ENCODE measurements at places on chromosomes 5 and 9.

GRCh38 chr5:174045470-174046025 lies at the start of gene NSG2:
NSG2 (plus strand) TSS chr5:174045706; CDS start chr5:174046756, 1,050 bp downstream.
- DNase-seq = peak; percentile 86

GRCh38 chr5:440401-441201 lies 2.4 kb upstream of the EXOC3 start:
- DNase-seq = no peak

DNA sequence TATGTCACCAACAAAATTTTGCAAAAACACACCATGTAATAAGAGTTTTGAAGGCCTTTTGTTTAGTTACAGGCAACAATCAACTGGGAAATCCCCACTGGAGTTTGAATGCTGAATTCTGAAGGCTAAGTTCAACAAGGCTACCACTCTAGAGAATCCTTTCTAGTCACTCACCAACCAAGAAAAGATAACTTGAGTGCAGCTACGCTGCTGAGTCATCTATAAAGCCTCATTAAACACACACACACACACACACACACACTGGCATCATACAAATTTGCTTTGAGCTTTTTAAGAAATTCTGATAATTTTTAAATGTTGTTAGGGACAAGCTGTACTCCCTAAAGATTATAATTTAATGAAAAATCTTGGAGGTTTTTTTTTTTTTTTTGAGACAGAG lies 219.6 kb downstream of the DENND1A start:
- no peak for DNase-seq

DNA sequence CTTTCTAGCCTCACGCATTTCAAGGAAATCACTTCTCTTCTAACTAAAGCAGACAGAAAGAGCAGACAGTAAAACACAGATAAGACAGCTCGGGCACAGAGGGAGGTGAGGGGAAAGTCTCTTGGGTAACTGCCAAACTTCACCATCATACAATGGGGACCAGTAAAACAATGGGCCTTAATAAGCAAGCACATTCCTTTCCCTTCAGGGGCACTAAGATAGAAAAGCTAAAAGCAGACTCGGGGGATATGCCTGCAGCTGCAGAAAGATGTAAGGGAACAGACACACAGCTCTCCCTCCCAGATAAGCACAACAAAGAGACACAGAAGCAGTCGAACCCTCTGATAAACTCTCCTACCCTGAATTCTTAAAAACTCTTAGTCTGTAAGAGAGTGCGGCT lies 15.6 kb upstream of the CKS2 start:
- DNase-seq = no peak

DNA sequence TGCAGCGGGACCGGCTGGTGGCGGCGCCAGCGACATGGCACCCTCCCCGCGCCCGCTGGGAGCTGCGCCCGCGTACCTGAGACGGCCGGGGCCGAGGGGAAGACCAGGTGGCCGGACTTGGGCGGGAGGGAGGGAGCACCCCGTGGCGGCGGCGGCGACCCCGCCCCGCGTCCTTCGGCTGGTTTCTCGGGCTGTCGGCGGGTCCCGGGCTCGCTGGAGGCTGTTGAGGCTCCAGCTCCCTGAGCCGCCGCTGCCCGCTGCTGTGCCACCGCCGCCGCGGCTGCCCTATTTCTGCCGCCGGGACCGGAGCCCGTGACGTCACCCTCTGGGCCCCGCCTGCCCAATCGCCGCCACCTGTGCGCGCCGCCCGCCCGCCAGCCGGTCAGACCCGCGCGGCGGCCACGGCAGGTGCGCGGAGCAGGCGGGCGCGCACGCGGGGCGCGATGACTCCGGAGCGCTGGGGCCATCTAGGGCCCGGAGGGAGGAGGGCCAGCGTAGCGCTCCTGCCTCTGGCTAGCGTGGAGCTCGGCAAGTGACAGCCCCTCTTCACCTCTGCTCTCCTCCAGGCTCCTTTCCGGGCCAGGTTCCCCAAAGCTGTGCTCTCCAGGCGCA lies at the start of gene FSTL4:
Gene FSTL4 (minus strand): TSS at position 293 of the 612 bp plus-strand sequence.
- DNase-seq = no peak

DNA sequence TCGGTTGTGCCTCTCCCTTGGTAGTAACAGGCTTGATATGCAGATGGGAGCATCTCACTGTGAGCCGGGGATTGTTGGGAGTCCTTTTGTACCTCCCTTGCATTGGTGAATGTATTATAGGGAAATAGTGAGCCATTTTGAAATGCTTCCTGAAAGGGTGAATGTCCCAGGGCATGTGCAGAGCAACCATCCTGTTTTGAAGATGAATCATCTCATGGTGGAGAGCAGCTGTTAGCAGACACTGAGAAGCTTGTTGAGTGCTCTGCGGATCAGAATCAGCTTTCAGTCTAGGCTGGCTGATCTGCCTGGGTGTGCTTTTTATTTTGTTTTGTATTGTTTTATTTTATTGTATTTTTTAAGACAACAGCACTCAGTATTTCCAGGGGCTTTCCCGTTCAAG lies 29.7 kb downstream of the SLC36A1 start:
- DNase-seq = no peak

GRCh38 chr5:141431286-141431685 lies 979 bp downstream of the PCDHGA12 start:
- no peak for DNase-seq

- DNase-seq = no peak
Observed at GRCh38 chr9:83681490-83681889, 26.3 kb downstream of the UBQLN1 start.

- DNase-seq = no peak
Observed at GRCh38 chr9:121604242-121604641, 47.2 kb upstream of the DAB2IP start.

- no peak for DNase-seq
Observed at GRCh38 chr9:133664173-133665050, 28.2 kb downstream of the DBH start.

GRCh38 chr9:132748450-132748849 lies 78.2 kb downstream of the GTF3C4 start:
- no peak for DNase-seq

DNA sequence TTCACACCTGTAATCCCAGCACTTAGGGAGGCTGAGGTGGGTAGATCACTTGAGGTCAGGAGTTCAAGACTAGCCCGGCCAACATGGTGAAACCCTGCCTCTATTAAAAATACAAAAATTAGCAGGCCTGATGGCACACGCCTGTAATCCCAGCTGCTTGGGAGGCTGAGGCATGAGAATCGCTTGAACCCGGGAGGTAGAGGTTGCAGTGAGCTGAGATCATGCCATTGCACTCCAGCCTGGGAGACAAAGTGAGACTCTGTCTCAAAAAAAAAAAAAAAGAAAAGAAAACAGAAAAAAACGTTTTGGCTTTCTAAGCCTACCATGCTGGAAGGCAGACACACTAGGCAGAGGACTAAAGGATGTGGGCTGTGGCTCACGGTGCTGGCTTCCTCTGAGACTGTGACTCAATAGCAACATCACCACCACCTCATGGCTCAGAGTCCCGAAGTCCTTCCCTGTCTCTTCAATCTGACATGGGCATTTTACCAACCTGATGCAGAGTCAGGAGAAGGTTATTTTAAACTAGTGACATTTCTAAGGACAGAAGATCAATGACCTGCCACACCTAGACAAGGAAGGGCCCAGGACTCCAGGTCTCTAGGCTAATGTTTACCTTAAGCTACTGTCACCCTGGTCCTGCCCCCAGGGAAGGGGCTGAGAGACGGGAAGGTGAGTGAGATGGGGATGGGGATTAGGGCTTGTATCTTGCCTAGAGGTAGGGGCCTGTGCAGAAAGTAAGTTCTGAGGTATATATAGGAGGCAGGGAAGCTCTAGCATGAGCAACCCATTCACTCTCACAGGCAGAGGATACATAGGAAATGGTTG lies 3.7 kb downstream of the ECSCR start:
- DNase-seq = no peak

DNA sequence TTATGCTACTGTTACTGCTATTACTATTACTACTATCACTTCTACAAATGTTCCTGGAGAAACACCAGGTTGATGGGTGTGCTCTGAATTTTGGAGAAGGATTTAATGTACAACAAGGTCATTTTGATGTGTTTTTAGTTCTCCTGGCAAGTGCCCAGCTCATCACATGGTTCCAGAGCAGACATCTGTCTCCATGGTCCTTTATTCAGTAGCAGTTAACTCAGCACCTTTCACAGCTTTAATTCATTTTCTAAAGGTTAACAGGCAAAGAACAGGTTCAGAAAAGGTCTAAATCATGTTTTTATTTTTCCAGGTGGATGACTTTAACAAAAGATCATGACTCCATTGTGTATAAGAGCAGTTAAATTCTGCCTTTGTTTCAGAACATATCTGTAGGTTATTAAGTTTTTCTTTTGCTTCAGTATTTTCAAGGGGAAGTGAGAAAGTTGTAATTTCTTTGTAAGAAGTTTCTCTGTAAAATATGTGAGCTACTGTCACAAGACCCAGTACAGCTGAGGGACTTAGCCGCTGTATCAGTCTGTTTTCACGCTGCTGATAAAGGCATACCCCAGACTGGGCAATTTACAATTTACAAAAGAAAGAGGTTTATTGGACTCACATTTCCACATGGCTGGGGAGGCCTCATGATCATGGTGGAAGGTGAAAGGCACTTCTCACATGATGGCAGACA lies 41.9 kb downstream of the MTRR start:
- no peak for DNase-seq

DNA sequence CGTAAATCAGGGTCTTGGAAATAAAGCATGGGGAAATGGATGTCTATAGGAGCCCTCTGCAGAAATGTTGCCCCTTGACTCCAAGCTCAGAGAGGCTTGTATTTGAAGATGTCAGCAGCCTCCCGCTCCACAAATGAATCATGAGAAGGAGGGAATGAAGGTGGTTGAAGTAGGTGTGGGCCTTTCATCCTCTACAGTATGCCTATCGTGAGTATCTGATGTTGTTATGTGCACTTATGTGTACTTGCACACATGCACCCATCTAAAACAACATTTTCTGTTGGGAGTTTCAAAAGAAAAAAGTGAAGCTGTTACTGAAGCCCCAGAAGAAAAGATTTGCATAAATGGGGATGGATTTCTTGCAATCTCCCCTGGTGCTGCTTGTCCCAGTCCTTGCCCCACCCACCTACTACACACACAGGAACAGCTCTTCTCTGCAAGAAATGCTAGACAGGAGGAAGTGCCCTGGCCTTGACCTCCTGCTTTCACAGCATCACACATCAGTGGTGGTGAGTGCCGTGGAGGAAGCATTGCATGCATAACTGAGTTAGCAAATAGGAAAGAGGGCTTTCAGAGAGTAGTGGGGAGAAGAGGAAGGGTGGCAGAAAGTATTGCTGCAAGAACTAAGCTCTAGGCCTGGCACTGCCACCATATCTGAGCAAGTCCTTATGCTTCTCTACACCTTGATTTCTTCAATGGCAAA lies 156.1 kb downstream of the SNX18 start:
- no peak for DNase-seq

DNA sequence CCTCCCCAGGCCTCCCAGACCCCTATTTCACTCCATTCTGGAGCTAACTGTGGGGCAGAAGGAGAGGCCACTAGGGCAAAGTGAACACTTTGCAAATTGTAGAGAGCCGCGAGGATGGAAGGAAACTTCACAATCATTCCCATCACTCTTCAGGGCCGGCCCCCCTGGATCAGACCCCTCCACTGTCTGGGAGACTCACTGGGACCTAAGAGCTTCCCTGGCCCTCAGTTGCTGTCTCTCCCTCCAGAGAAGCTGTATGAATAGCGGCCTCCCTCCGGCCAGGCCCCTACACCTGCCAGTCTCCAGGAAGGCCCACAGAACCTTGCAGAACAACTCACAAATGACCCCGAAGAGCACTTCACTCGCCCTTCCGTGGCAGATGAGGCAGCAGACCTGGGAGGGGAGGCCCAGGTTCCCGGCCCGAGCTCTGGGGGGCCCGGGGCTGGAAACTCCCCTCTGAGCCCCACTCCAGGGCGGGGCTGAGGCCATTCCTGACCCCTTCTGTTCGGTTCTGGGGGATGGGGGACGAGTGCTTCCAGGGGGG lies 141.9 kb upstream of the IER5L start:
- DNase-seq = no peak

GRCh38 chr5:146623666-146624065 lies 107.7 kb upstream of the GPR151 start:
- DNase-seq = no peak

DNA sequence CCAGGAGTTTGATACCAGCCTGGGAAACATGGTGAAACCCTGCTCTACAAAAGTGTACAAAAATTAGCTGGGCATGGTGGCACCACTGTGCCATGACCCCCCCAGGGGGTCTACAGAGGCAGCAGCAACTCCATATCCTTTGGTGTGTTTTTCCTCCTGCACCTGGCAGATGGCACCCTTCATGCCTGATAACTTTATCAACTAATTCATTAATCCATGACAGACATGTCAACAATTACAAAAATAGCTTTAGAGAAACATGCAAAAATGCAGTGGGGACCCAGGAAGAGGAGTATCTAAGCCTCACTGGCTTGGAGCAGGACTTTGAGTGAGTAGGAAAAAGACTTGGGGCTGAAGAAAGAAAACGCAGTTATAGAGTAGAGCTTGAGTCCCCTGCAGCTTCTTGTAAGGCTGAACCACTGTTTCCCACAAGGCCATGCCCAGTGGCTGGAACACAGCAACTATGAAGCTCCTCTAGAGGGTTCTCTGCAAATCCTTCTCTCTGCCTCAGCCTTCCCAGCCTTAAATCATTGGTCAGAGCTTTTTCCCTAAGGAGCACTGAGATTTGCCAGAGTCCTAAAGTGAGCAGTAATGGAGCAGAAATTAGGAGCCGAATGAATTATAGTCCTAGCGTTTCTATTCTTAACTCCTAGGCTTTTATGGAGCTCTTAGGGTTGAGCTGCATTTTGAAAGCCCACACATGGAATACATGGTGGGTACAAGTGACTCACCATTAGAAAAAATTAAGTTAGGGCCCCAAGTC lies 25.5 kb upstream of the B4GALT1 start:
- no peak for DNase-seq

- no peak for DNase-seq
Observed at GRCh38 chr5:17734011-17734410, 99.8 kb downstream of the TAF11L14 start.

GRCh38 chr9:37144762-37145161 lies 24.4 kb downstream of the ZCCHC7 start:
- no peak for DNase-seq

- DNase-seq = no peak
Observed at GRCh38 chr9:115411516-115411915, 293.6 kb upstream of the TNC start.

- no peak for DNase-seq
Observed at GRCh38 chr9:93143830-93144530, 9.9 kb upstream of the NINJ1 start.

DNA sequence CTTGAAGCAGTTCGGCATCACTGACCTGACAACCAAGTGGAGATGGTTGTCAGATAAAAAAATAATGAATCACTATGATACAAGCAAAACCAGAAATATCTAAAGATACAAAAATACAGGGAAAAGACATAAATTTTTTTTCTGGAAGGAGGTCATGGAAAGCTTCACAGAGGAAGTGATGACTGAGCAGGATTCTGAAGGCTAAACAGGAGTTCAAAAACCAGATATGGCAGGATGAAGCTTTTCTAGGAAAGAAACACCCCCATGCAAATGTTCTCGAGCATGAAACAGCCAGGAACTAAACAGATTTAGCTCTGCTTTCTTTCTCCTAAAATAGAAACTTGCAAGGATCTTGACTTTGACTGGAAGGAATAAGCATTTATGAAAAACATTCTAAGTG lies 60.7 kb upstream of the IFNE start:
- no peak for DNase-seq

- no peak for DNase-seq
Observed at GRCh38 chr9:111853450-111853827, 43.2 kb upstream of the UGCG start.
